Activated naive CD4-positive, alpha-beta T cell (primary cell): ENCODE measurements at places on chromosomes 3 and 15.
A peak's percentile ranks its signal among the peaks of the same experiment; 100 is the strongest.

DNA sequence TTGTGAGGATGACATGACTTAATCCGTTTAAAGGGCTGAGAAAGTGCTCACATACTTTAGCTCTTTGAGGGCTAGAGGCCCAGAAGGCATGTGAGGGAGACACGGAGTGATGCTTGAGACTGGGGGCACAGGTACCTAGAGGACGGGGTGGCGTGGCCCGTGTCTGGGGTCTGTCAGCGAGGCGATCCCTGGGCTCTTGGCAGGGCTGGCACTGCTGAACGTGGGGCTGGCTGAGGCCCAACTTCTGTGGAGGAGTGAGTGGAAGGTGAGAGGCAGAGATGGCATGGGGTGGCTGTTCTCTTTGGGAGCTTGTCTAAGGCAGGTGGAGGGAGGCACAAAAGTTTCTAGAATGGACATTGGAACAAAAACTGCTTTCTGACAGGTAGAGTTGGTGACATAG is 9.5 kb downstream of the SEMA4B start:
- no peak for DNase-seq

- DNase-seq, result no peak
Observed at GRCh38 chr3:107184375-107184774, 192.9 kb upstream of the CCDC54 start.

- no peak for DNase-seq
Observed at GRCh38 chr15:42363487-42363886, 4.2 kb downstream of the CAPN3 start.

DNA sequence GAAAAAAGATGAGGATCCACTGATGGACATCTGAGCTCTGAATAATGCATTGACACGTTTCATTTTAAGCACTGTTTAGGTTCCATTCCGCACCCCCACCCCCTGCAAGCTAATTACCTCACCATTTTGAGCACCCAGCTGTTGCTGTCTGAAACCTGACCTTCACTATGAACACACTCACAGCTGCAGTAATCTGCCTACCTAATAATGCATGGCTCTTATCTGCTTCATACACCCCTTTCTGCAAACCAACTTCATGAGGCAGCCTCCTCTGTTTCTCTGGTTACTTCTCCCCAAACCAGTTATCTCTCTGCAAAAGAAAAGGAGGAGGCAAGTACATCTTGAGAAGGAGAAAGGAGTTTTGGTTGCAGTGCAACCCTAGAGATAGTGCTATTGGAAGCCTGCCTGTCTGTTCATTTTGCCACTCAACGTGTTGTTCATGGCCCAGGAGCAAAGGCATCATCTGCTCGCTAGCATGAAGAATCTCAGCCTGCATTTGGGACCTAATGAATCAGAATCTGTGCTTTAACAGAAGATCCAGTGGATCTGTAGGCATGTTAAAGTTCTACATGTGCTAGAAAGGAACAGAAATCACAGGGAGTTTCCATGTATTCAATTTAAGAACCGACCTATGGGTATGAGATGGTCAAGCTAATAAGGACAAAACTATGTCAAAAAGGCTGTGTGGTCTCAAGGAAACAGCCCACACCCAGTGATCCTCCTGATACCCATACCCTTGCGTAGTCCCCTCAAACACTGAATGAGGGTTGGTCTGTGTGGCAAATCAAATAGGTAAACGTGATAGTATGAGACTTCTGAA is 87.2 kb downstream of the MB21D2 start:
- DNase-seq, result no peak

DNA sequence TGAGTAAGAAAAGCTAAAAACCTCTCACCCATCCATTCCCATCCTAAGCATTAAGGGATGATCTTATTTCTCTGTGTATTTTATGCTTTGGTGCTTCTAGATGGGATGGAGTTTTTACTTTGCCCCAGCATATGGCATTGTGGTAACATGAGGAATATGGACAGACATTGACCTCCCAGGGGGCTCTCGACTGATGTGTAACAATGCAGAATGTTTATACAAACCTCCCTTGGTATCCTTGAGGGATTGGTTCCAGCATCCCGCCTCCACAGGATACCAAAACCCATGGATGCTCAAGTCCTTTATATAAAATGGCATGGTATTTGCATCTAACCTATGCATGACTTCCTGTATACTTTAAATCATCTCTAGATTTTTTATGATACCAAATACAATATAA is 21.6 kb downstream of the PDIA5 start:
- no peak for DNase-seq

DNA sequence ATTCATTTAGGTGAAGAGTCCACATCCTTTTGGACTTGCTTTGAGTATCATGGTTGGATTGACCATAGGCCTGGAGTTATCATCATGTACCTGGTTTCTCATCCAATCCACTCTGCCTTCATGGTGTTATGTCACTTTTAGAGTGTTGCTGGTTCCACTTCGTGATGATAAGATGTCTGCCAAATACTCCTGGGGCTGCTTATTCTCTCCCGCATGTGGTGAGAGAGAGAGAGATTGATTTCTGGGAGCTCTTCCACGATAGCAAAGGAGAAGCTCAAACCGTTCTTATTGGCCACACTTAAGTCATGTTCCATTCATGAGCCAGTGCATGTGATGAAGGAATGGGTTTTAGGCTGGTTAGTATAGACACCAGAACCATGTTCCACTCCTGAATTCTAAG is 47.6 kb downstream of the MITF start:
- DNase-seq, result no peak

- DNase-seq, result no peak
Observed at GRCh38 chr3:22594990-22595389, 608.1 kb upstream of the UBE2E2 start.

DNA sequence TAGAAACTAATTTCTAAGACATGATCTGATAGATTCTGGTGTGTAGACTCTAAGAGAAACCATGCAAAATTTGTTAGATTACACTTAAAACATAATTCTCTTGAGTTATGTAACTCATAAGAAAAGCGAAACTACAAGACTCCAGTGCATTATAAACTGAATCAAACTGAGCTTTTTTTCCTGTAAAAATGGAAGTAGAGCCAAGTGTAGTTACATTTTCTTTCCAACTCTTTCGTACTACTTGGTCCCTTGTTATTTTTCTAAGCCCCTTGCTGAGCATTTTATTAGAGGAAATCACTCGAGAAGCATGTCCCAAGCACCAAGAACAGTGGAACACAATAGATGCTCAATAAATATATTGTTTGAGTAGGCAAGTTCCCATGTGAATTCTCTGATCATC is 130.2 kb downstream of the GADL1 start:
- DNase-seq, result no peak

- no peak for DNase-seq
Observed at GRCh38 chr3:171132873-171133272, 106.4 kb upstream of the SLC2A2 start.

- DNase-seq, result no peak
Observed at GRCh38 chr3:76370749-76371520, 585.6 kb upstream of the ZNF717 start.

DNA sequence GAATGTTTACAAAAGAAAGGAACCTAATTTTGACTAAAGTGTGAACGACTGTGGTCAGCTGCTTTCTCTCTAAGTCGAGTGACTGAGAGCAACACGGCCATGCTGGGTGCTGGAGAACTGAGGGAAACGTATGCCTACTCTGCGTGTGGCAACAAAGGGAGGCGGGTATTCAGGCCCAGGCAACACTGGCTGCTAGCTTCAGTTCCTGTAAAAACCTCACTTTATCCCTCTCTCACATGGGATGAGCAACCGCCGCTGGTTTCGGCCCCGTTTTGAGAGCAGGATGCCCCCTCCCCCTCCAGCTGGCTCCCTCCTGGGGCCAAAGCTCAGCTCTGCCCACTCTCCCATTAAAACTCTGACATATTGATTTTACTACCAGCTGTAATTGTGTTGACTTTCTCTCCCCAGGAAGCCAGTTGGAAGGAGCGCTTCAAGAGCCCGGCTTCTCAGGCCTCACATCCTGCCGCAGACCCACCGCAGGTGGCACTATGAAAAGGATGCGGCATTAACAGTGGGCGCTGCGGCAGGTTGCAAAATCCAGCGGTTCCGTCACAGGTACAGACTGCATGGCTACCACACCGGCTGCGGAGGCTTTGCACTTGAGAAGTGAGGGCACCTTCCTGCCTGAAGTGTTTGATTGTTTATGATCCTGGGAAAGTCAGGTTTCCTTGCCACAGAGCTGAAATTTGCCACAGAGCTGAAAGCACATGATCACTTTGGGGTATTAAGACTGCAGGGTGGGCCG is 12.7 kb downstream of the PLXND1 start:
- DNase-seq, result peak; percentile 12

DNA sequence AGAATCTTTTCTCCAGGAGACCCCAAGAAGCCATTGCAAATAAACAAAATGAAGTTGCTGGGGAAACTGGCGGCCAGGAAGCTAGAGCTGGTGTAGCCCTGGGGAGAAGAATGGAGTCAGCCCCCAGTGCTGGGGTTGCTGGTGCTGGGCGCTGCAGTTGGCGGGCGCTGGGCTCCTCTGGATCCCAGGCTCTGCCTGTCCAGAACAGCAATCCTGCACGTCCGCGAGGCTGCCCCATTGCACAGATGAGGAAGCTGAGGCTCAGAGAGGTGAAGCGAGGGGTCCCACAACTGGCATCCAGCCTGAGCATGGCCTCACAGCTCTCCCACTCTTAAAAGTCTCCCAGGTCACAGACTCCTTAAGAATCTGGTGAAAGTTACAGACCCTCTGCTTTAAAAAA is 161.1 kb downstream of the OR4M2 start:
- no peak for DNase-seq

DNA sequence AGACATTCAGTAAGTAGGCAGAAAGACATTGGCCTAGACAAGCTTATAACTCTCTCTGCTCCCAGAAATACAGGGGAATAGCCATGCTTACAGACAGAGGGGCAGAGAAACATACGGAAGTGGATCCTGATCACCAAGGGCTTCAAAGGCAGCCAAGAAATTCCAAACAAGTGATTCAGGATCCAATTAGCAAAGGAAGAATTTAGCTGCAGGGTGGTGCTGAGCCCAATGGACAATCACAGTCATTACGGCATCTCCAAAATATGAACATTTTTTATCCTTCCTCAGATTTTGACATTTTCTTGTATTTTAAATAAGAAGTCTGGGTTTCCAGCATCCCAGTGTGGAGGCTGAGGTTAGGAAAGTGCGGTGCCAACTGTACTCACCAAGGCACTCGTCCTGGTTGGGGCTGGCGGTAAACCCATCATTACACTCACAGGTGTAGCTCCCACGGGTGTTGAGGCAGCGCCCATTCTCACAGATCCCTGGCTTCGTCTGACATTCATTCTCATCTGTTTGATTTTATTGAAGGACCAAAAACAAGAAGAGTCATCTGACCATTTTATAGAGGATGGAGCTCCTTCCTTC is 96.8 kb downstream of the DUT start:
- DNase-seq, result no peak

- no peak for DNase-seq
Observed at GRCh38 chr15:36066757-36067156, 512.7 kb upstream of the CDIN1 start.

DNA sequence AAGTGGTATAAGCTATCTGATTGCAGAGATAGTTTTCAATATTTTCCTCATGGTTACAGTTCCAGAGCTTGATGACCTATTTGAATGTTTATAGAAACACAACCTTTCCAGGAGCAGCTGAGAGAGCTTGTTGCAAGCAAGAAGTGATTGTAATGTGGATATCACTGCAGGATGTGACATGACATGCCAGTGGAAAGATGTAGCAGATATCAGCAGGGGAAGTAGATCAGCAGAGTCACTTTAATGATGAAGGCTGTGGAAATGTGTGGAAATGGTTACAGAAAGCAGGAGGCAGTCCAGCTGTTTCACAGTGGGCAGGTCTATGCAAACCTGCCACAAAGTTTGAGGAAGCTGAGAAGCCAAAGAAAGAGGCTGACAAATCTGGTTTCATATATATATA is 21.0 kb downstream of the TMEM158 start:
- DNase-seq, result no peak

DNA sequence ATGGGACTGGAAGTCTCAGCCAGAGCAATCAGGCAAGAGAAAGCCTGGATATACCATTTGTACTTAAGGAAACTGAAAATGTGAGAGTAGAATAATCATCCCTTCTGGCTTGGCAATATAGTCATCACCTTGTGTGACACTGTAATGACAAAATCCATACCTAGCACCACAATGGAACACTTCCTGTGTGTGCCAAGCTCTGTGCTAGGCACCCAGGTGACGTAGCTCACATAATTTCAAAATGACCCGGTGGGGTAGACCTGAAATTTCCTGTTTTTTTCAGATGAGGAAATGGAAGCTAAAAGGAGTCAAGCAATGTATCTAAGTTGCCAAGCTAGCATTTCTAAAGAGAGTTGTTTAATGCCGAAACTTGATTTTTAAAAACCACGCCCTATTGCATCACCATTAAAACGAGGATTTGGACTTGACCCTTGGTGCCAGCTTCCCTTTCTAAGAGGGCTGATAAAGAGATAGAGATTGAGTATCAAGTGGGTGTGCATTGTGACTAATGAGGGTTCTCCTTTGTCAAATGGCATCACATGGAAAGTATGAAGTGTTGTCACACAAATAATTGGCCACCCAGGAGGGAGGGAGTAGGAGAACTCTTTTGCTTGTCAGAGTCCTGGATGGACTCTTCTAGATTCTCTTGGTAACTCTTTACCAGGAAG is 141.3 kb upstream of the PDZRN3 start:
- DNase-seq, result no peak

- no peak for DNase-seq
Observed at GRCh38 chr15:55573224-55573623, 14.9 kb downstream of the PYGO1 start.

GRCh38 chr3:41933154-41933676 is 28.7 kb downstream of the ULK4 start:
- no peak for DNase-seq

DNA sequence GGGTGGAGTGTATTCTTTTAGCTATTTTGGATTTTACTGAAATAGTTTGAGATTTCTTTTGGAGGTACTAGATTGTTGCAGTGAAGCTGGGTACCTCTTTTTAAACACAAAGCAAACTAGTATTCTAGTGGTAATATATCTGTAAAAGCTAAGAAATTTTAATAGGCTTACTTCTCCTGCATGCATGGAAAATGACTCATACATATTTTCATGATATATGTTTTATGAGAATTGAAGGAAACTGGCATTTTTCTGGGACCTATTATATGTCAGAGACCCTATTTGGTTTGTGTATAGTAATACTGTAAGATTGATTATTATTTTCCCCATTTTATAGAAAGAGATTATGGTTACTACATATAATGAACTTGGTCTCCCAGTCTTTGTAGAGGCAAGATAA is 851.0 kb downstream of the DIPK2A start:
- no peak for DNase-seq

- no peak for DNase-seq
Observed at GRCh38 chr3:181687731-181688130, 24.0 kb upstream of the SOX2 start.
